ENCODE measurements at places on chromosomes 3 and 15.

DNA sequence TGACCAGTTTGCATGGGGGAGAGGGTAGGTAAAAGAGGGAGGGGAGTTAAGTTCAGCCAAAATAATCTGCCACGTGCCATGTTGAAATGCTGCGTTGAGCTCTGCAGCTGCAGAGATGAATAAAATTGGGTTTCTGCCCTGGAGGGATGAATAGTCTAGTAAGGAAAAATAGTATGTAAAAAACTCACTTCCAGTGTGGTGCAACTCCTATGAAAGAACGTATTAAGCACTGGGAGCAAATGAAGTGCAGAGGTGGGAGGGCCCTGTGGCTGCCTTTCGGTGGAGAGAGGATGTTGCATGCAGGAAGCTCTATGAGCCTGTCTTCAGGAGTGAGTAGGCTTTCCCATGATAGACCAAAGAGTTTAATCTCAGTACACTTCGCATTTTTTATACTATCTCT is 8.6 kb downstream of the CEP63 start:
- no peak for DNase-seq

DNA sequence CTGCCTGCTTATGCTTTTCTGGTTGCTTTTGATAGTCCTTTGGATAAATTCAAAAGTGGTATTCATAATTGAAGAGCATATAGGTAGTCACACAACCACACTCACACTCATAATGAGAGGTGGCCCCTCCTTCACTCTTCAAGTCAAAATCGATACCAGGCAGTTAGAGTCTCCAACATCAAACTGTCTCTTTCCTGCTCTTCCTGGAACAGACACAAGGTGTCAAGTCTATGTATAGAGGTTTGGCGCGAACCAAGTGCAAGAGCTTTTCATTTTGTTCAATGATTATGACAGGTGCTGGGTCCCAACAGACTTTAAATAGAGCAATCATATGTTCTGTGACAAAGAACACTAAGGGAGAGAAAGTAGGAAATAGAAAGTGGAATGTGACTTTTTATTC is 29.9 kb upstream of the RGMA start:
- DNase-seq, result no peak

DNA sequence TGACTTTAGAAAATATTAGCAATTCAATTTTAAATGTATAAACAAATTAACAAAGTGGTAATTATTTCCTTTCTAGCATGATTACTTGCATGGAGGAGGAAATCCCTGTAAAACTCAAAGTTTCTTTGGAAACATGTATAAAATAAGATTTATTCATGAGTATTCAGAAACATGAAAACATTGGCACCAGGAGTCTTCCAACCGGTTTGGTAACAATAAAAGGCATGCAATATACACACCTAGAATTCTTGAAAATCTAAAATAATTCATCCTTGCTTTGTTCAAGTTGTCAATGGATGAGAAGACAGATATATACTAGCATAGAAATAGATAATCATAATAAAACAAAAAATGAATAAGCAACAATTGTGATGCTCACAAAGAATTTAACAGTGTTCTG is 76.4 kb downstream of the ZPLD1 start:
- no peak for DNase-seq

DNA sequence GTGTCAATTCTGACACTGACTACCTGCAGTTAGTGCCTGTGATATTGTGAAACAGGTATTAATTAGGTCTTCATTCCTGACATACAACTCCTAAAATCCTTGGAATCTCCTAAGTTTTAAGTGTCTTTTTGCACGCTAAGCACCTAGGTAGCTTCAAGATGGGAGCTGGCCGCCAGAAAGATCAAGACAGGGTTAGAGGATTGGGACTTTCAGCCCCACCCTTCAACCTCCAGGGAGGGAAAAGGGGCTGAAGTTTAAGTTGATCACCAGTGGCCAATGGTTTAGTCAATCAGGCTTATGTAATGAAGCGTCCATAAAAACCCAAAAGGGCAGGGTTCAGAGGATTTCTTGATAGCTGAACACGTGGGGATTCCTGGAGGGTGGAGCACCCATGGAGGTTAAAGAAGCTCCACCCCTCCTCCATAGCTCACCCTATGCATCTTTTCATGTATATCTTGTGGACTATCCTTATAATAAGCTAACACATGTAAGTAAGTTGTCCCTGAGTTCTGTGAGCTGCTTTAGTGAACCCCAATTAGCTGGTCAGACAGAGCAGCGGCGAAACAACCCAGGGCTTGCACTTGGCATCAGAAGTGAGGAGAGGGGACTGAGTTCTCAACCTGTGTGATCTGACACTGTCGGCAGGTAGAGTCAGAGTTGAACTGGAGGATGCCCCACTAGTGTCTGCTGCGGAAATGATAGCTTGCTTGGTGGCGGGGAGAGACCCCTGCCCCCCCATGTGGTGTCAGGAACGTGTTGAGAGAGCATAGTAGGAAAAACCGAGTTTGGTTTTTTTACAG is 12.8 kb upstream of the SRP14 start:
- no peak for DNase-seq

DNA sequence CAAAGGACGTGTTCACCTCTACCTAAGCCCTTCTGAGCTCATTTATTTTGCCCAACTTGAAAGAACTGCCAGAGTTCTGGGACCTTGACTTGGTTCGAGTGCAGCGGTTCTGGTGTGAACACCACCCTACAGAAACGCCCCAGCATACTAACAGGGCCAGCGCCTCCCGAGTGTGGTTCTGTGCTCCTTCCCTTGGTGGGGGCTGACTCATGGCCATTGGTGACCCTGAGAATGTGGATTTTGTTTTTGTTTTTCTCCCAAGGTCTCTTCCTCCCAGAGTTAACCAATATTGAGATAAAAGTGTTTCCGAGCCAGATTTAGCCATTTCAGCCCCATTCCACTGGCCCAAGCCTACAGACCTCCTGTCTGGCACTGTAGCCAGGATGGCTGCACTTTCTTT is 27.9 kb downstream of the SEMA7A start:
- DNase-seq, result no peak

GRCh38 chr15:32838820-32839219 is 121.0 kb downstream of the GREM1 start:
- DNase-seq, result peak; percentile 3

DNA sequence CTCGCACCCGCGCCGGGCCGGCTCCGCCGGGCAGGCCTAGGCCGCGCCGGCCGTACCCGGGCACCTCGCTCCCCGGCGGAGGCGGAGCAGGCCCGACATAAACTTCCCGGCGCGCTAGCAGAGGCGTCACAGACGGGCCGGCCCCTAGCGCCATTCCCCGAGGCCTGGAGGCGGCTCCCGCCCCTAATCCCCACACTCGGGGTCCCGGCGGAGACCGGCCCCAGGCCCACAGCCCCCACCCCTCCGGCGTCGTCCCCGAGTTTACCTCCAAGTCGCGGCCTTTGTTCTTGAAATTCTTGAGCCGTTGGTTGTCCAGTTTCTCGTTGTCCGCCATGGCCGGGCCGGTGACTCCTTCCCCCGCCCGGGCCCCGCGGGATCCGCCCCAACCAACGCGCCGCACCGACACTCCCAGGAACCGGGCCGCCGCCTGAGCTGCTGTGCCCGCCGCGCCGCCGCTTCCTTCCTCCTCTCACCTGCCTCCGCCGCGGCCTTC is 376 bp downstream of the KPNA4 start:
- no peak for DNase-seq

DNA sequence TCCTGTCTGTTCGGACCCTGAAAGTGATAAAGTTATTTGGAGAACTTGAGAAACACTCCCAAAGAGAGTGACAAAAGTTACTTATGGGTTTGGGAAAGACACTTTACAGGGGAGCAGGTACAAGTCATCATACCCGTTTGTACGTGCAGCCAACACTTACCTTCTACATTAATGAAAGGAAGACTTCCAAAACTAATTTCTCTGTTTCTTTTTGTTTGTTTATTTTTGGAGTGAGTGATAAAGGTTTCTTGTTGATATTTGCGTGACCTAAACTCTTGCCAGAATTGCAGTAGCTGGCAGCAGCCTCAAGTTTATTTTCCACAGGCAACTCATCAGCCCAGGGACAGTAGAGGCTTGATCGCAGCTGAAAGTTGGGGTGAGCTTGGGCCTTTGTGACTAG is 8.4 kb downstream of the ABHD2 start:
- DNase-seq, result no peak

GRCh38 chr3:19473971-19474580 is 325.8 kb downstream of the KCNH8 start:
- DNase-seq, result peak; percentile 40

DNA sequence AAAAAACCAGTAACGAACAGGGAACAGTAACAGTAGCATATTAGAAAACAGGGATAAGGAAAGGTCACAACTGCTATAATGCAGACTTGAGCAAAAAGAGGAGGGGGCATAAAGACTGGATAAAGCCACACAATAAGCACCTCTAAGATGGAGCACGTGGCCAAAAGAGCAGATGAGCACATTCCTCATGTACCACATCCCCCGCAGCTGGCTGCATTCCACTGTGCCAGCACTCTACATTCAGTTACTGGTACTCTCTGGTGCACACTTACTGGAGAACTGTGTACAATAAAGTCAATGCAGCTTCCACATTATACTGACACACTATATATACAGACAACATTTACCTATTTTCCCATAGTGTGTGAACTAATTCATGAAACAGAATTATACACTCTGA is 64.7 kb downstream of the UBE3A start:
- no peak for DNase-seq

GRCh38 chr15:58627701-58628100 is 121.8 kb downstream of the ADAM10 start:
- no peak for DNase-seq

DNA sequence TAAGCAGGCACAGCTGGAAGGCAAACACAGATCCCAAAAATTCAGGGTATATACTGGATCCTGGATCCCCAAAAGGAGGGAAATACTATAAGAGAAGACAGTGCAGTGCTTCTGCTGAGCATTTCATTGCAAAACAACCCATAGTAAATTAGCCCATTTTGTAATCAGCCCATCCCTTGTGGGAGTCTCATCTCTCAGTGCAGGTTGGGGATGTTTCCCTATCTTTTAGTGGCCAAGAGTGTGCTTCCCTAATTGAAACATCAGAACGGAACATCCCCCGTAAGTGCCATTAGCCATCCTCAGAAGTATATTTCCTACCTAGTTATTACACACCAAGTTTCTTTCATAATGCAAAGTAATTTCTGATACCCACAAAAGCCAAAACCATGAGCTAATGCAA is 11.2 kb upstream of the MTMR14 start:
- DNase-seq, result no peak

GRCh38 chr3:53724566-53724965 is 121.7 kb downstream of the CHDH start:
- DNase-seq, result no peak

DNA sequence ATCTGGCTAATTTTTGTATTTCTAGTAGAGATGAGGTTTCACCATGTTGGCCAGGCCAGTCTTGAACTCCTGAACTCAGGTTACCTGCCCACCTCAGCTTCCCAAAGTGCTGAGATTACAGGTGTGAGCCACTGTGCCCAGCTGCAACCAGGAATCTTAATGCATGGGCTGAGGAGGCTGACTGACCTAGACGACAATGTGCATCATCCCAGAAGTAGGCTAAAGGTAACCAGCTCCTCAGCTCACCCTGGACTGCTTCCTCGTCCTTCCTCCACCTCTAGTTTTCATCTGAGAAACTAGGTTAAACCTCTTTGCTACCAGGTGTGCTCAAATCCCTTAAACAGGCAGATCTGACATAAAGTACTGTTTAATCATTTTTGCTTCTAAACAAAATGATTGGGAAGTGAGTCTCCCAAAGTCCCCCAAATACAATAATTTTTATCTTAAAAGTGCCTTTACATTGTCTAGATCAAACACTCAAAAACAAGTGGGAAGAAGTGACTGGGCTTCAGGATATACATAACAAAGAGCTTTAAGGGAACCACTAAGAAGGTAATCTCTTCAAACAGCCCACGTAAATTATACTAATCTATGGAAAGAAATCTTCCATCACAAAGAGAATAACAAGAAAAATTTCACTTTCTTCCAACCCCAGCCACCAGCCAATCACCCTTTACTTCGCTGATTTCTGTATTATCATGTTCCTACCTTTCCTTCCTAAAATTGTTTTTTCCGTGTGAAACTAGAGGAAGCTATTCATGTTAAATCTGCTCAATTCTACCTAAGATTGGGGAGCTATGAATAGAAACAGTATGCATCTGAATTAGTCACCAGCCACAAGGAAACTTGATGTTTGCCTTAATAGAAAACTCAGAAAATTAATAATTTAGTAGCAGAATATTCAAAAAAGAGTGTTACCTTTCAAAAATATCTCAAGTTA is 34.7 kb downstream of the IGF2BP2 start:
- no peak for DNase-seq

GRCh38 chr3:179454887-179455286 is 3.6 kb upstream of the GNB4 start:
- DNase-seq, result no peak

GRCh38 chr3:23240171-23240785 is 37.2 kb downstream of the UBE2E2 start:
- DNase-seq, result no peak
